Naive B cell (primary cell): ENCODE measurements at places on chromosomes 7 and 10. TPM values are rescaled to one million over a fixed set of nuclear protein-coding genes. Genes with fewer than 3 reads are reported as not detected.

Gene VAX1
- not detected for polyA plus RNA-seq

Gene EN2
- not detected for polyA plus RNA-seq

Gene MYH16
- polyA plus RNA-seq: not detected

Gene TMEM176B
- not detected for polyA plus RNA-seq

Gene IDI2
- polyA plus RNA-seq: not detected

Gene GIMAP7
- 1.1 TPM for polyA plus RNA-seq

Gene ARMC3
- polyA plus RNA-seq: not detected

Gene TMEM225B
- polyA plus RNA-seq: 1.2 TPM

Gene SOSTDC1
- not detected for polyA plus RNA-seq

Gene FAM25G
- polyA plus RNA-seq: not detected

Gene GPC2
- polyA plus RNA-seq: not detected

Gene LLCFC1
- polyA plus RNA-seq: not detected

Gene STEAP1B
- 5.3 TPM for polyA plus RNA-seq

Gene EPHB6
- 24.0 TPM for polyA plus RNA-seq

Gene SLC16A12
- polyA plus RNA-seq: not detected

Gene MAP3K8
- 77.4 TPM for polyA plus RNA-seq

Gene FGFBP3
- 1.4 TPM for polyA plus RNA-seq

Gene GPR26
- polyA plus RNA-seq: not detected

Gene CDK14
- polyA plus RNA-seq: 34.7 TPM

Gene CPA2
- not detected for polyA plus RNA-seq
